ENCODE measurements at places on chromosomes 1 and 21.

GRCh38 chr1:114720492-114720891, 3.9 kb upstream of the NRAS start:
- no peak for DNase-seq

DNA sequence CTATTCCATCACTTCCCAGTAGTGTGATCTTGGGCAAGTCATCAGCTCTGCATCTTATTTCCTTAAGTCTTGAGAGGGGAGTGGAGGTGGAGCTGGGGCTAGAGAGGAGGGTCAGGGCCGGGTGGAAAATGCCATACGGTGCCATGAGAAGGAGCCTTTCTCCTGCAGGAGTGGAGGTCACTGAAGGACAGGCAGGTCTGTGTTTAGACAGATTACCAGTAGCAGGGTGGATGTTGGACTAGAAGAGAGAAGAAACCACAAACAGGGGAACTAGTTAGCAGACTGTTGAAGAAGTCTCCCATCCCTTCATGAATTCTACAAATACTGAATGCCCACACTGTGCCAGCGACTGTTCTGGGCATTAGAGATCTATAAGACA, 13.9 kb upstream of the CPT2 start:
- DNase-seq = no peak

DNA sequence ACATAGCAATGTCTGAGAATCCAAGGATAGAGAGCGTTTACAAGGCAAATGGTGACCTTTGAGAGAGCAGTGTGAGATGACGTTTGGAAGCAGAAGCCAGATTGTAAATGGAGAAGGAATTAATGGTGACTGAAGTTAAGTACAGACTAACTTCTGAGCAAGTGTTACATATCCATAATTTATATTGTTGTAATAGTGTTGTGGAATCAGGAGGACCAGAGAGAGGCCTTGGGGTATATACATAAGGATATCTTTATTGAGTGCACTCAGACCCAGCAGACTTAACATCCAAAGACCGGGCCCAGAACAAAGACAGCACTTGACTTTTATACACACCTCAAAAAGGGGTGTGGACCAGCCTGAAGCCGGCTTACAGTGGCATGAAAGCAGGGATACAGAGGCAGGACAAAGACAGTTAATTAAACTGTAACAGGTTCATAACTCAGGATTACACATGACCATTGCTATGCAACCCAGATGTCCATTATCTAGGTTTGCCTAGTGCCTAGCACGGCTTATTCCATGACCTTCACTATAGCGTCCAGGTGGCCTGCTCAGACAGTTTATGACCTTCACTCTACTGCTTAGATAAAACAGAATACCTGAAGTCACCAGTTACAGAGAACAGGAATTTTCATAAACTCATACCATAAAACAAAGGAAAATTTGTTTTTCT, 2.7 kb upstream of the MGST3 start:
- DNase-seq = no peak

DNA sequence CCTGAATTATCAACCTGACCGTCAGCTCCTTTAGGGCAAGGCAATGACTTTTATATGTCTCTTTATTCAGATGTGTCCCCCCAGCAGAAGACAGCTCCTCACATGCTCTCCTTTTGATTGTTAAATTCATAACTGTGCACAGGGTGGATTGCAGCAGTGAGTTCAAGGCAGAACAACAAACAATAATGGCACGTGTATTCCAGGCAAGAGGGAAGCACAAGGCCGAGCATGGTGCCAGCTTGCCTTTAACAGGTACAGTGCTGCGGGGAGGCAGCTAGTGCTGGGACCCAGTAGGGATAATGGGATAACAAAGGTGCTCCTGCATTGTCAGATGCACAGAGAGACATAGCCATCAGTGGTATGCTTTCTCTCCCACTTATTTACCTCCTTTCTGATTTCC, 248.4 kb downstream of the RHOU start:
- DNase-seq = no peak

DNA sequence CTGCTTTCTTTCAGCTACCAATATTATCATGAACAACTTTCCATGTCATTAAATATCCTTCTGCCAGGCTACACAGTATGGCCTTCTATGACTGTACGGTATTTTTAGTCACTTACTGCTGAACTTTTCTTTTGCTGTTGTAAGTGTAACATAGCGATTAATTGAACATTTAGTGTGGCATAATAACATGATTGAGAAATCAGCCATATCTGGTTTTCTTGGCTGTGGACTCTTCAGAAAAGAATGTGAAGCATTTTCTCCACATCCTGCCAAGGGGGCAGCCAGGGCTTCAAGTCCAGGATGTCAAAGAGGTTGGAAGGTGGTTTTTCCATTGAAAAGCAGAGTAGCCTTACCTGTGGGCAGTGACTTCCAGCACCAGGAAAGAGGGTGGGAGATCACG, 8.8 kb upstream of the AHCYL1 start:
- DNase-seq = peak; percentile 95

DNA sequence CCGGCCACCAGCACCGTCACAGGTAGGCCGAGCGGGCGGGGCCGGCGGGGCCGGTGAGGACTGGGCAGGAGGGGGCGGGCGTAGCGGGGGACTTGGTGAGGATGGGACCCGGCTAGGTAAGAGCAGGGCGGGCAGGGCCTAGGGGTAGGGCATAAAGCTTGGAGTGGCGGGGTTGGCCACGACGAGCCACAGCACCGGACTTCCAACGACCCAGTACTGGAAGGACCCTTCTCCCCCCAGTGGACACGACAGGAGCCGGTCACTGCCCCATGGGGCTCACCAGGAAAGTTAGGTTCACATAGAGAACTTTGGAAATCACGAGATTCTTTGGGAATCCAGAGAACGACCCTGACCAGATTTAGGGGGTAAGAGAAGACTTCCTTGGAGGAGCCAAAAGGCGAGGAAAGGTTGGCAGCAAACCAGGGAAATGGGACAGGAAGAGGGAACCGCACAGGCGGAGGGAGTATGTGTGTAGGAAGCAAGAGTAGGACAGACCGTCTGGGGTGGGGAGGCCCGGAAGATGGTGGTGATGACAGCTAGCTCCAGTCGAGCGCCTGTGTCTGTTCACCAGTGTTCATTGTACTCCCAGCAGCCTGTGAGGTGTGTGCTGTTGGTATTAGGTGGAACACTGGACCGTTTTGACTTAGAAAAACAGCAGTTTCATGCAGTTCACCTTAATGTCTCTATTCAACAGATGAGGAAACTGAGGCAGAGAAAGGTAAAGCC, 20.4 kb downstream of the ZNF362 start:
- no peak for DNase-seq

DNA sequence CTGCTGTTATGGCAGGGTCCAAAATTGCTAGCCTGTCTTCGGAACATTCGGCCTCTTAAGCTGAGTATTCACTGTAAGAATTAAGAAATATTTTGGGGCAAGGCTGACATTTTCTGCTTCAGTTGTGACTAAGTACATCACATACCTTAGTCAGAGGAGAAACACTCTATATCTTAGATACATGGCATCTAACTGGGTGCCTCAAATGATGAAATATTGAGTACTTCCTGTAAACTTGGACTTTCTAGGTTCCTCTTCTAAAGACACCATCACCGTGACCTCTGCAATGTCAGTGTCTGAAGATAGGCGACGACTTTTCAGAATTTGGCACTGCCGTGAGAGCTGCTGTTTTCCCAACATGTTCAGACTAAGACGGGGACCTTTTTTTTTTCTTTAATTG, 65.6 kb downstream of the PCBP3 start:
- DNase-seq = peak; percentile 40

- no peak for DNase-seq
These were observed 414.9 kb downstream of the PTPRU start for GRCh38 chr1:29651246-29651645.

Measured in HCEC 1CT (cell line).